ENCODE measurements at places on chromosomes 3 and 15.

DNA sequence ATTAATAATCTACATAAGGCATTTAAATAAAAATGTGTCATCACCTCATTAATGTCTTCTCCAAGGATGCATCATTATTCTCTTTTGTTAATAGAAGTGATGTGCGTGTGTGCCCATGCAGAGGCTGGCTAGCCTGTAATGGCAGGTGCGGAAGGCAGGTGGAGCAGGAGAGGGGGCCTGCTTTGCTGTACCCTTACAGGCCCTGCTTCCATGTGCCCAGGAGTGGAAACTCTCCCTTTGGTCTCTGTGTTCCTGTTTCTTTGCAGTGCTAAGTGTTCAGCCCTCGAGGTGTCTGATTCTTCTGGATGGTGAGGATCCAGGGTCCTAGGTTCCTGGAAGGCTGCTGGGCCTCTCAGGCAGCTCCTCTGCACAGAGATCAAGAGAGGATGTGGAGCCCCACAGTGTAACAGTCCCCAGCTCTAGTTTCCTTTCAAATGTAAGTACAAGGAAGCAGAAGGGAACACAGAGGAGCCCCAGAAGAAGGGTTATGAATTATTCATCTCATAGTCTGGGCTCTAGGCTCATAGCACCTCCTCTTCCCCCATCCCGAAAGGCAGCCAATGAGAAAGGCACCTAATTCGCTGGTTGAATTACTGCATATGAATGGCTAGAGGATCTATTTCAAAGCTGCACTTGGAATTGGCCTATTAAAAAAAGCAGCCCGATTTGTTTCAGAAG is 39.2 kb upstream of the AGBL1 start:
- no peak for DNase-seq

GRCh38 chr3:31065765-31066164 is 171.3 kb upstream of the GADL1 start:
- DNase-seq: no peak

- DNase-seq: no peak
Observed at GRCh38 chr3:44509393-44509921, 32.0 kb upstream of the ZNF445 start.

- no peak for DNase-seq
Observed at GRCh38 chr3:31705736-31706135, 173.0 kb downstream of the STT3B start.

GRCh38 chr3:8871306-8871705 is 92.0 kb downstream of the RAD18 start:
- no peak for DNase-seq

GRCh38 chr15:34514251-34514670 is 69.2 kb downstream of the GOLGA8B start:
- DNase-seq: no peak

DNA sequence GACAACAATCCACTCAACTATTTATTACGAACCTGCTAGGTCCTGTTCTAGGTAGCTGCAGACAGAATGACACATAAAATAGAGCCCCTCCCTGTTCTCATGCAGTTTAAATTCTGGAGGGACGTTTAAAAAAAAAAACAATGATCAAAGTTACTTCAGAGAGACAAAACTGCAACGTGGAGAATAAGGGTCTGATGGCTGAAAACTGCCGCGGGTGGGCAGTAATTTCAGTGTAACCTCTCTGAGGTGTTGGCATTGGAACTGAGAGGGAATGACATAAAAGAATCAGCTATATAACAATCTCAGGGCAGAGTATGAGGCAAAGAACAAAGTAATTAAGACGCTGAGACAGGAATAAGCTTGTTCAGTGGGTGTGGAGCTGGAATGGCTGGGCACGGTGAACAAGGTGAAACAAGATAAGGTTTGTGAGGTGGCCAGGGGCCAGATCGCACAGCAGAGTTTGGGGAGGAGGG is 19.5 kb downstream of the TBL1XR1 start:
- DNase-seq: no peak

DNA sequence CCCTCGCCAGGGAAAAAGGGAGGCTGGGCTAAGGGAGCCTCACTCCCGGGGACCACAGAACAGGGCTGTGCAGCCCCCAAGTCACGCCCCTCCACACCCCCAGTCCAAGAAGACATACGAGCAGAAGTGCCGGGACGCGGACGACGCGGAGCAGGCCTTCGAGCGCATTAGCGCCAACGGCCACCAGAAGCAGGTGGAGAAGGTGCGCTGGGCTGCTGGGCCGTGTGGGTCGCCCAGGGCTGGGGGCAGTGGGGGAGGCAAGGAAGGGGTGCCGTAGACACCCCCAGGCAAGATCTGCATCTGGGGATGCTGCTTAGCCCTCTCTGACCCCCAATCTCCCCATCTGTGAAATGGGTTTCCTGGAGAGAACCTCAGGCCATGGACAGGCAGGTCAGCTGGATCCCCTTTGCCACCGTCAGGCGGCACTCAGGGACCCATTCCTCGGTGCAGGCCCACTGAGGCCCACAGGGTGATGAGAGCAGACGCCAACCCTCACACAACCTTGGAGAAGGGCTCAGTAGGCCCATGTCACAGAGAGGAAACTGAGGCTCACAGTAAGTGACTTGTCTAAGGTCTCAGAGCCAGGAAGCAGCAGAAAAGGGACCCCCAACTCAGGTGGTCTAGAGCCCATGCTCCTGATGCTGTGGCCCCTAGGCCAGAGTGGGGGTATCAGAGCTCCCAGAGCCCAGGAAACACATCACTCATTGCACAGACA is 33.7 kb downstream of the PSTPIP1 start:
- peak; percentile 54 for DNase-seq

DNA sequence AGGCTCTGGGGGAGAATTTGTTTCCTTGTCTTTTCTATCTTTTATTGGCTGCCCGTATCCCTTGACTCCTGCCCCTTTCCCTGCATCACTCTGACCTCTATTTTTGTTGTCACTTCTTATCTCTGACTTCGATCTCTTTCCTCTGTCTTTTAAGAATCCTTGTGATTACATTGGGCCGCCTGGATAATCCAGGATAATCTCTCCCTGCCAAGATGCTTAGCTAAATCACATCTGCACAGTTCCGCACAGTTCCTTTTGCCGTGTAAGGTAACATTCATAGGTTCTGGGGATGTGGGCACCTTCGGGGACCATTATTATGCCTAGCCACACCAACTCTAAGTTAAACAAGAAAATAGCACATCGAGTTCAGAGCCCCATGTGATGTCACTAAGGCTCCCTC is 103.0 kb upstream of the DPPA4 start:
- no peak for DNase-seq

DNA sequence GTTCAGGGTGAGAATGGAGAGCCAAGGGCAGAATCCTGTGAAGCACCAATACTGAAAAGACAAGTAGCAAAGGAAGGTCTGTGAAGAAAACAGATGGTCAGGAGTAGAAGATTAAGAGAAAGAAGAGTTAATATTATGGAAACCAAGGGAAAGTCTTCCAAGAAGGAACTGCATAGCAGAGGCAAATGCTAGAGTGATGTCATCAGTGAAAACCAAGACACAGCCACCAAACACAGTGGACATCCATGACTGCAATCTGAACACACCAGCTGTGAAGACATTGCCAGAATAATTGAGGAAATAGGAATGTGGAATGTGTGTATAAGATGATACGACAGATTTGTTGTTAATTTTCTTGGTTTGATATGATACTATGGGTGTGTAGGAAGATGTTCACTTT is 26.8 kb upstream of the ZBTB38 start:
- DNase-seq: no peak

GRCh38 chr3:42036483-42036823 is 54.7 kb upstream of the TRAK1 start:
- no peak for DNase-seq

DNA sequence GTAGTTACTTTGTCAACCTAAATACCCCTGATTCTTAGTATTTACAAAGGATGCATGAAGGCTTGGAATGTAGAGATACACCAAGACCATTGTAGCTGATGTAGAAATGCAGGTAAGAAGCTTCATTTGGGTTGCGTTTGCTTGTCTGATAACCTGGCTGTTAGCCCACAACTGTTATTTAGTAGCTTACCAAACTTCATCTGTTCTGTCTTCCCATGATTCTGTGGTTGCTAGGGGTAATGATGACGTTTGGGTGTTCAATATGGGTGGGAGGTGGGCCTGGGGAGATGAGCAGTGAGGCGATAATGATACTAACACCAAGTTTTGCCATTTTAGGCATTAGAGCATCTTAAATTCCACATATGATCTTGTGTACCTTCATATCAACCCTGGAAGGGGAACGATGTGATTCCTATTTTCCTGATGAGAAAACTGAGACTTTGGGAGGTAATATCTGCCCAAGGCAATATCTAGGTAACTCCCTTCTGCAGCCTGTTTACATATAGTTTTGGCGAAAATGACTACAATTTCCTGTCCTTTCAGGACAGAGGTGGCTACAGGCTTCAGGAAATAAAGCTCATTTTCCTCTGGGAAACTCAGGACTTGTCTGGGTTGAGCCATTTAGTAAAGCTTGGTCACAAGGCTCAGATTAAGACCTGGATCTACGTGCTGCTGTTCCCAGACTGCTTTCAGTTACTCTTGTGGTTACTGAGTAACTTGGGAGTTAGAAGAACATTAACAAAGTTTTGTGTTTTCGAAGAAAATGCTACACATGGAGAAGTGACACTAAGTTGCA is 26.8 kb downstream of the FNDC3B start:
- no peak for DNase-seq

- DNase-seq: no peak
Observed at GRCh38 chr15:90126596-90127435, 24.5 kb upstream of the IDH2 start.

- DNase-seq: no peak
Observed at GRCh38 chr3:59258550-59259260, 208.9 kb upstream of the CFAP20DC start.

DNA sequence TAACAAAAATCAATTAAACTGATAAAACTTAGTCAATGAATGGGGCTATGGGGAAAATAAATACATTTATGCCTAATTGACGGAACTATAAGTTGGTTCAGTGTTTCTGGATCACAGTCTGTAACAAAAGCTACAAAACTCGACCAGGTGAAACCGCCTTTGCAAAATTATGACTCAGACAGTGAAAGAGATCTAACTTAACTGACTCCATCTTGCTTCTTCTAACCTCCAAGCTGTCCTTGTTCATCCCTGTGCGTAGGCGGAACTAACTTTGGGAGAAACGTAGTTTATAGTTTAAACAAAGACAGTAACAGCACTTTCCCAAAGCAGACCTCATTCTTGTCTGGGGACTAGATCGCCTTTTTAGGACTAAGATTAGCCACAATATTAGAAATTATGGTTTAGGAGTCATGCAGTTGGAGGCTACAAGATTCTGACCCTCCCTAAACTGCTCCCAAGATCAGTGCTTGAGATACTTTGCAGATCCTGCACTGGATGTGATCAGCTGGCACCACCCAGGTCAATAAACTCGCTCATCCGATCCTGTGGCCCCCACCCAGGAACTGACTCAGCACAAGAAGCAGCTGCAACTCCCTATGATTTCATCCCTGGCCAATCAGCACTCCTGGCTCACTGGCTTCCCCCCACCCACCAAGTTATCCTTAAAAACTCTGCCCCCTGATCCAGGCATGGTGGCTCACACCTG is 7.2 kb upstream of the MFGE8 start:
- no peak for DNase-seq

DNA sequence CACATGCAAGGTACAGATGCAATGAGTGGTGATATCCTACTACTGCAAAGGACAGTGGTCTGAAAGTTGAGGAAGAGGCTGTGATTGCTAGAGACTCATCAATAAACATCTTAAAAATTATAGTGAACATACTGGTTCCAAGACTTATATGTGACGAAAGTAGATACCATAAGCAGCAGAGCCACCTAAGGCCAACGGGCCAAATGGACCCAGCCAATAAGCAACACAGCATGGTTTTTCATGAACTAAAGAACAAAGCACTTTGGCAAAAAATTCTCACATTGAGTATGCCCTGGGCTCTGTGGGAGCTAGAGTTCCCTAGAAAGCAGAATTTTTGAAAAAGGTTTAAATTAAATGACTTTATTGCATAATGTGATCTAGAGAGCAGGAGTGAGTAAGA is 272.1 kb downstream of the SI start:
- DNase-seq: no peak

- DNase-seq: no peak
Observed at GRCh38 chr3:69194431-69195165, 72.2 kb upstream of the LMOD3 start.

- DNase-seq: no peak
Observed at GRCh38 chr3:135762188-135762856, 203.2 kb upstream of the PPP2R3A start.

GRCh38 chr3:46017720-46018119 is 9.6 kb downstream of the XCR1 start:
- DNase-seq: no peak

GRCh38 chr15:36883713-36884517 is 216.4 kb downstream of the MEIS2 start:
- DNase-seq: peak; percentile 90

GRCh38 chr3:139052802-139053600 is 8.3 kb upstream of the PRR23C start:
- no peak for DNase-seq

DNA sequence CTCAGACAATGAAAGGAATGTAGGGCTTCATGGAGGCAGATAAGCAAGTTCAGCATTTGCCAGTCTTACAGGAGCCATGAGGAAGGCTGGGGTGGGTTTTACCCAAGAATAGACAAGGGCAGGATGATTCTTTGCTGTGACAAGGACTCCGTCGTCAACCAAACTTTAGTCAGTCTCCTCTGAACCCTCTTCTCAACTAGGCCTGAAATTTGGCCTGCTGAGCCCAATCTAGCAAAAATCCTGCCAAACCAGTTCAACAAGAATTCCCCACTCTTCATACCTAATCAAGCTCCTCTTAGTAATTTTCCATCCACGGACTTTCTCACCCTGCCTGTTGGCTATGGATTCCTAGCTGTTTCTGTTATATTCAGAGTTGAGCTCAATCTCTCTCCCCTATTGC is 280.5 kb downstream of the TBL1XR1 start:
- DNase-seq: no peak

- no peak for DNase-seq
Observed at GRCh38 chr3:190699776-190700175, 162.7 kb downstream of the GMNC start.

DNA sequence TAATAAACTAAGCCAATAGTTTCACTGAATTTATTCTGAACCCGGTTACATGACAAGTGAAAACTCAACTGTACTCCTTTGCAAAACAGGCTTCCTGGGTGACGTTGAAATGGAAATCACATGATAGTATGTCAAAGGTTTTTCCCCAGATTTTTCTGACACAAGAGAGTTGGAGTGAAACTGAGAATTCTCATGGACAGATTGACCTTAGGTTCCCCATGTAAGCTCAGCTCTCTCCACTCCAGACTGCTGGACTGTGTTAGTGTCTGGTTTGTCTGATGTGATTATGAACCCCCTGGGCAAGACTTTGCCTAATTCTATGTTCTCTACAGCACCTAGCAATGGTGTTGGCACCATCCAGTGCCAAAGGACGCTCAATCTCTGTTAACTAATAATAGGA is 219.7 kb upstream of the COL8A1 start:
- no peak for DNase-seq

- no peak for DNase-seq
Observed at GRCh38 chr3:111541391-111541790, 606 bp upstream of the CD96 start.

DNA sequence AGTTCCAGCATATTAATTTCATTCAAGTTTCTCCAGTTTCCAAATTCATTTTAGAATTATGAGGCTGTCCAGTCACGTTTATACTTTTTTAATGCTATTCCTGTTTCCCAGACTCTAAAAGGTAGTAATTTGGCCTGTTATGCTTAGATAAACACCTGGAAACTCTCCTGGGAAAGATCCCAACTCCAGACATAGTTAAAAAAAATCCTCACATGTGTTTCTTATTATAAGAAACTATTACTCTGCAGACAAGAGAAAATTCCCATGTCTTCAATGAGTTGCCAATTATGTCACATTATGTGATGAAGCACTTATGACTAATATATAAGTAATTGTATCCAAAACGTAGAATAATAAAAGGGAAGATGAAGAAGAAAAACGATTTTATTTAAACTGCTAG is 137.1 kb upstream of the TMC3 start:
- no peak for DNase-seq

All from RWPE2 (cell line).